ENCODE measurements at places on chromosomes 6 and 20. TPM values are rescaled to one million over a fixed set of nuclear protein-coding genes. Genes with fewer than 3 reads are reported as not detected.

DNA sequence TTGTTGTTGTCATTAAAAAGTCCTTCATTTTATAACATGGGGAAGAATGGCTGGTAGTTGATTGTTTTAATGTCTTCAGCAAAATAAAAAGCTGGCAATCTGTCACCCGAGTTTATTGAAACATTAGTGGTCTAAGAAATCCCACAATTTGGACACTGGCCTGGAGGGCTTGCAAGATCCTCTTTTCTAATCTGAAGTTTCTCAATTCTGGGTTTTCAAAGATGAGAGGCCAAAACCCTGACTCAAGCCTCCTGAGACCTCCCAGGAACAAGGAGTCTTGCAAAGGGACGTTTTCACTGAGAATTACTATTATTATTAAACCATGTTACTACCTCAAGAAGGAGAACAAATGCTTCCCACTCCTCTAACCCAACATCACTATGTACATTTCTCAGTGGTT lies 19.5 kb downstream of the MAP1LC3A start:
- no peak for DNase-seq

DNA sequence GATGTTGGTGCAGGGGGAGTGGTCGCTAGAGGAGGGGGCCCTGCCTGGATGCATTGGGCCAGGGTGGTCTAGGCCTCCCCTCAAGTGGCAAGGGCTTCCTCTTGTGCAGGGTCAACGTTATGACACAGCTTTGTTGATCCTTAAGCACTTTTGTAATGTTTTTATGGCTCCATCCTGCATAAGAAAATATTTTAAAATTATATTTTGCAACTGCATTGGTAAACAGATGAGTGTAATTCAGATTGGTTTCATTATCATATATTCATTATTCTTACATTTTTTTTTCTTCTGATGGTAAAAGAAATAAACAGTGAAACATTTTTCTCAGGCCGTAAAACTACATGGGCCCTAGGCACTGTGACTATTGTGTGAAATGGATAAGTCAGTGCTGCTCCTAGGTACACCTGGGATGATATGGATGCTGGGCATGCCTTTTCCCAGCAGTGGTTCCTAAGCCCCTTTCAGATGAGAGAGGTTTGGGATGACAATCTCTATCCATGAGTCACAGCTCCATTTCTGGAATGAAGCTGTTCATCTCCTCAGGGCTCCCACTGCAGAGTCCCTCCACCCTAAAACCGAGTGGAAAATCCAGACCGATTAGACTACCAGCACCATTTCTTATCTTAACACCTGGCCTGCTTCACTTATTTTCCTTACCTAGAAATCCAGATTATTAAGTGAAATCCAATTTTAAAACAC lies 5.8 kb upstream of the SIM1 start:
- no peak for DNase-seq

- peak; percentile 100 for DNase-seq
These were observed at the start of gene NFYA for GRCh38 chr6:41072836-41073202. TSS of gene NFYA (plus strand) at chr6:41072974. CDS start at chr6:41079090, 6,116 bp downstream.

GRCh38 chr6:19669206-19669605 lies 168.0 kb upstream of the ID4 start:
- DNase-seq, result no peak

- no peak for DNase-seq
These were observed 5.1 kb upstream of the TXLNB start for GRCh38 chr6:139296927-139297326.

HLA-DQA1 gene
- 12.7 TPM for total RNA-seq

DNA sequence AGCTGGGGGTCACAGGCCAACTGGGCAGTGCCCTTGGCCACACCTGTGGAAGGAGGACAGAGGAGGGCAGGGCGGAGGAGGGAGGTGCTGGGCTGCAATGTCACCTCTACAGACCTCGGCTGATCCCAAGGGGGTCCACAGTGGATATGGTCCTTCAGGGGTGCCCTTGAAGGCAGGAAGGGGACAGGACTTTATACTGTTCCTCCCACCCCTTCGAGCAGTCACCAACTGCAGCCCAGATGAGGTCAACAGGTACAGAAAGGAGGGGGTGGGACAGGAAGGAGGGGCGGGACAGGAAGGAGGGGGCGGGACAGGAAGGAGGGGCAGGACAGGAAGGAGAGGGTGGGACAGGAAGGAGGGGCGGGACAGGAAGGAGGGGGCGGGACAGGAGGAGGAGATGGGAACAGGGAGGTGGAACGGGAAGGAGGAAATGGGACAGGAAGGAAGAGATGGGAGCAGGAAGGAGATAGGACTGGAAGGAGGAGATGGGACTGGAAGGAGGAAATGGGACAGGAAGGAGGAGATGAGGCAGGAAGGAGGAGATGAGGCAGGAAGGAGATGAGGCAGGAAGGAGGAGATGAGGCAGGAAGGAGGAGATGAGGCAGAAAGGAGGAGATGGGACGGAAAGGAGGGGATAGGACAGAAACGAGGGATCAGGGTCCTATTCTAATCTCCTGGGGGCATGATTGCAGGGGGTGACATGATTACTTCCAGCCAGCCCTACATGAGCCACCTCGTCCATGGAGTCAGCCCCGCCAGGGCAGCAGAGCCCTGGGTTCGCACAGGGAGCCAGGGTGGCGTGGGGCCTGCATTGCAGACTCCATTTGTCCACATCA lies 19.4 kb upstream of the MRGBP start:
- no peak for DNase-seq

- DNase-seq, result no peak
These were observed 54.5 kb upstream of the TENT5A start for GRCh38 chr6:81806793-81807565.

DNA sequence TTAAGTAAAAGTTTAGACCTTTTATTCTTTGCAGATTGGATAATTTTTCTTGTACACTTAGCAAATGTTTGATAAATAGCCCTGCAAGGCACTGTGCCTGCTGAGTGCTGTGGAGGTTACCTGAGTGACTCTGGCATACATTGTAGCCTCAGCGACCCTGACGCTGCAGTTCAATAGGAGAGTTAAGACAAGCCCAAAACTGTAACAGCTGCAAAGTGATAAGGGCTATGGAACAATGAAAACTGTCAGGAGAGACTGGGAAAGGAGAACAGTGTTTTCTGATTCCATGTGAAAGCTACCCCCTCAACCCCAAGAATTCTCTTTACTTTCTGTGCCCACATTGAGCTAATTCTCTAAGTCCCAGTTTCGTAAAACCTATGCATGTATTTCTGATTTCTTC lies 22.2 kb downstream of the HIVEP1 start:
- no peak for DNase-seq

GRCh38 chr6:34487536-34487935 lies 21.7 kb downstream of the PACSIN1 start:
- peak; percentile 73 for DNase-seq

- no peak for DNase-seq
These were observed 106.3 kb upstream of the RIPOR2 start for GRCh38 chr6:25042036-25042521.

DNA sequence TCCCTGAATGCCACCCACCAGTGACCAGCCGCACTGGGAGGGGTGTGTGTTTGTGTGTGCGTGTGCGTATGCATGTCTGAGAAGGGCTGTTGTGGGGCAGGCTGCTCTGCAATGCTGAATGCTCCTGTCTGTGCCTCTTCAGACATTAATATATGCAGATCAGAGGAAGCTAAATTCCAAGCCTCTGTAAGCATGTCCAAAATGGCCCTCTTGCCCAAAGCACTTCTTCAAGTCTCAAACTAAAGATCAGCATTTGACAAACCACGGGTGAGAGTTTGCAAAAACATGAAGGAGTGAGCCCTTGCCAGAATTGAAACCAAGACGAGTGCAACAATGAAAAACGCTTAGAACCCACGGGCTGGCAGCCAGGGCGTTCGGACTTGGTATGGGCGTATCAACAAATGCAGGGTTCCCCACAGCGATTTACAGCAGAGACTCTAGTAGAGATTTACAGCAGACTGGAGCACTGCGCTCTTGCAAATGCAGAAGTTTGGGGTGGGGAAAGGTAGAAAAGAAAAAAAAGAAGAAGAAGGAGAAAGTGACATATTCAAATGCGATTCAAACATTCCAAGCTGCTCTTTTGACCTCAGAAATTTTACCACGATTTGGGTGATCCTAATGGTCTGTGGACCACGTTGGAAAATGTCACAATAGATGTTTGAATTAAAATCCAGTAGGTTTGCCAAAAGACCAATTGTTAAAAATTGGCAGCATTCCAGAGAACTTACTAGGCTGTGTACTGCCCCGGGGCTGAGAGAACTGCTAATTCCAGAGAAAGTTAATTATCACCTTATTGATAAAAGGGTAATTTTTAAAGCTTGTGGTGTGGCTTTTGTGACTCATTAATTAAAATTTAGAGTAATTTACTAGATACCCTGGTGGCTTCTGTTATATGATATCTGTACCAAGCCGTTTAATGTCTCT lies 3.5 kb downstream of the SCML4 start:
- DNase-seq, result no peak

DNA sequence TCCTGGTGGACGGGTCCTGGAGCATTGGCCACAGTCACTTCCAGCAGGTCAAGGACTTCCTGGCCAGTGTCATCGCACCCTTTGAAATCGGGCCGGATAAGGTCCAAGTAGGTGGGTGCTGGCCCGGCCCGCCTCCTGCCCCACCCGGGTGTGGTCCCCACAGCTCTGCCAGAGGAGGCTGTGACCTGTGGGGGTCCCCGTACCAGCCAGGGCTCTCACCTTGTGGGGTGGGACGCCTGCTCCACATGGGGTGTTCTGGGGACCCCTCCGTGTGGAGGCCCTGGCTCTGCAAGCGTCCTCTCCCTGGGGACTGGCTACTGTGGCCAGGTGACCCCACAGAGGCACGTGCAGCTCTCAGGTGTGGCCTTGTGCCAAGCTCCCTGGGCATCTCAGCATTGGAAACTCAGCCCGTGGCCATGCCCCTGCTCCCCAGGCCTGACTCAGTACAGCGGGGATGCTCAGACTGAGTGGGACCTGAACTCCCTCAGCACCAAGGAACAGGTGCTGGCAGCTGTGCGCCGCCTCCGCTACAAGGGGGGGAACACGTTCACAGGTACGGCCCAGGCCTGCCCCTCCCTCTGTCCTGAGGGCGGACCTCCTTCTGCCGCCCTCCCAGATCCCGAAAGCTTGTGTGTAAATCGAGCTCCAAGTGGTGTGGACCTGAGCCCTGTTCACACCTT lies 14.7 kb downstream of the COL20A1 start:
- no peak for DNase-seq

TFEB gene
- total RNA-seq, result 17.9 TPM

CTCFL gene
- total RNA-seq, result 0.16 TPM

ECI2 gene
- 54.1 TPM for total RNA-seq

ITCH gene
- 68.2 TPM for total RNA-seq

DNA sequence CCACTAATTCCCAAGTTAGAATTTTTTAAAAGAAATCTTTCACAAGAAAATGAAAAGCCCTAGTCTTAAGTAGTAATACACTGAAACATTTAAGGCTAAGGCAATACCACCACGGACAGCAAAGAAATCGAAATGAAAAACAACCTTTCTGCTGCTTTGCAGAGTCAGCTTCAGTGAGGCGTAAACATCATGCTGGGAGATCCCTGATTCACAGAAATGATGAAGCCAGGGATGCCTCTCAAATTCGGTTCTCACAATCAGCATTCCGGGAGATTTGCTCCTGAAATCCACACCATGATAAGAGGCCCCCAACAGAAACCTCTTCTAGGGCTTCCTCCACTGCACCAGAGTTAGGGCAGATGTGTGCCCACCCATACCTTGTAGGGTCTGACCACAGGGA lies 18.6 kb downstream of the RRBP1 start:
- no peak for DNase-seq

DNA sequence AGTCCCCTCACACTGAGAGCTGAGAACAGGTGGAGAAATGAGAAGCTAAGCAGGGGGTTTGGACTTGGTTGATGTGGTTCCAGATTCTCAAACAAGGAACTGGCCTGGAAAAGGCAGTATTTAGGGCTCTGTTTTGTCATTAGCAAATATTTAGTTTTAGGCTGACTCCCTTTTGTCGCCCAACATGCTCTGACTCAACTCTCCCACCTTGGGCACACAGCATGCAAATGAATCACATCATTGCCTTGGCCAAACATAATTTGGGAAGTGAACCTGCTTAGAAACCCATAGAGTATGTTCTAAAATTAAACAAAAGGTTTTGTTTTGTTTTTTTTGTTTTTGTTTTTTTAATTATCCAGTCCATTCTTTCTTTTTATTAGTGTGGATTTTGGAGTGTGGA lies 9.5 kb upstream of the UQCC2 start:
- no peak for DNase-seq

- no peak for DNase-seq
These were observed 33.7 kb upstream of the ELOVL5 start for GRCh38 chr6:53382421-53382820.

GRCh38 chr6:133353061-133353460 lies 111.9 kb downstream of the EYA4 start:
- DNase-seq, result no peak

Data from mesenteric fat pad (tissue), 1 donor.